ENCODE measurements at places on chromosomes 12 and 14.

DNA sequence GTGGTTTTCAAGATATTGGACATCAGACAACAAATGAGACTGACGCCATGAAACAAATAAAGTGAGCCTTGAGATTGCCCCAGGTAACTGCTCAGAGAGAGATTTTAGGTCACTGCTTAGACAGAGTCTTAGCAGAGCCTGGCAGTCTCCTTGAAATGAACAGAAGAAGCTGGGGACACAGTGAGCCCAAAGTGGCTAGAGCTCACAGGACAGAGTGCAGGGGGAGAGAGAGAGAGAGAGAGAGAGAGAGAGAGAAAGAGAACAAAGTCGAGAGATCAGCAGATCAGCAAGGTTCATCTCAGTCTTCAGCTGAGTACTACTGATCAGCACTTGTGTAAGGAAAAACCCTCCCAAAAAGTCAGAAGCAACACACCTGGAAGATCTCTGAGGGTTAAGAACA is 147.4 kb downstream of the RMST start:
- no peak for DNase-seq

- DNase-seq = no peak
Measured at GRCh38 chr14:49418789-49419188, 167.4 kb downstream of the RPS29 start.

DNA sequence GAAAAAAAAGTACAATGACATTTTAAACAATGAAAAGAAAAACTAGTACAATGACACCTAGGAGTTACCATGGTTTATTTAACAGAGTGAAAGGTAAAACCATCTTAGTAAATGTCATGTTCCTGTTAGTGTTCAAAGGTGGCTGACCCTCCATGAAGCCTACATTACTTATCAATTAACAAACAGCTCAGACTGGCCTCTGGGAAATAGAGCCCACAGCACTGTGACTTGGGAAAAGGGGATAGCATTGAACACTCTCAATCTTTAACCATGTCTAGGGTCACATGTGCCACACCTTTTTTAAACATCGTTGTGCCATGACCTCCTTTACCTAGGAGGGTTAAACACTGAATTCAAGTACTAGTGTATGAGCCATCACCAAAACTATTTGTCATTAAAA is 106.3 kb upstream of the SOX5 start:
- DNase-seq = no peak

GRCh38 chr12:49962861-49963765 is 1.4 kb downstream of the AQP5 start:
- DNase-seq = no peak

DNA sequence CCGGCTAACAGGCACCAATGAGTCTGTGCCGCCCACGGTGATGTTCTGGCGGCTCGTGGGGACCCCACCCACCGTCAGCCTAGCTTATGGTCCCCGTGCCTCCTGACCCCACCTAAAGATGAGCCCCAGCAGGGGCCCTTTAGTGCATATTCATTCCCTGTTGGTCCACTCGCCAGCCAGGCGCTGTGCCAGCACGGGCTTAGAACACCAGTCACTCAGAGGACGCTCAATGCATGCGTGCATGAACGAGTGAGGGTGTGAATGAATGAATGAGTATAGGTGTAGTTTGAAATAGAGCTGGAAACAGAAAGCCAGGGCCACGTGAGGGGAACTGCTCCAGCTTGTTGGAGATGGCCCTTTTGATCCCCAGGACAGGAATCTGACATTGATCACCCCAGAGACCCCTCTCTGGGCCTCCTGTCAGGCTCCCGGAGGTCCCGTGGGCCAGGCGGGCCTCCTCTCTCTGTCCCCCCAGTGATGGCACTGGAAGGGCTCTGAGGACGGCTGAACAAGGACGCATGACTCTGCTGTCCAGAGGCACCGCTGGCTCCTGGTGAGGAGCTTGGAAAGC is 193.9 kb upstream of the C14orf180 start:
- no peak for DNase-seq

Measured in AG08395 (cell line).